ENCODE measurements at places on chromosomes 4 and X. TPM values are rescaled to one million over a fixed set of nuclear protein-coding genes. Genes with fewer than 3 reads are reported as not detected.

GRCh38 chr4:57355101-57355665, 245.0 kb upstream of the IGFBP7 start:
- H3K27ac ChIP-seq = no peak overlapping the region
- no peaks in the 10 kb centered on the region for H3K4me1 ChIP-seq
- no peaks in the 10 kb centered on the region for H3K36me3 ChIP-seq
- DNase-seq = no peak

DNA sequence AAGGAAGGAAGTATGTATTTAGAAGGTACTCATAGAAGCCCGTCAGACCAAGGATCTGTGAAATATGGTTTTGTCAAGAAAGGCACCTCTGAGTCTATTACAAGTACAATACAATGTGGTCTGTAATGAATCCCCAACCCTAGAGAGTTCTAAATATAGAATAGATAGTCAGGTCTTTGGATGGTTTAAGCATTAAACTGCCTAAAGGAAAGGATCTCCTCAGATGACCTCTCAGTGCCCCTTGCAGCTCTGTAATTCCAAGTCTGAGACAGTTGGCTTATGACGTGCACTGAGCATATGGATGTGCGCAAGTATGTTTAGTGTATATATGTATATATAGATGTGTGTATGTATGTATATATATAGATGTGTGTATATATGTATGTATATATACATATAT, 62.0 kb downstream of the CCSER1 start:
- H3K4me3 ChIP-seq = no peak overlapping the region
- no peak for DNase-seq
- no peaks in the 10 kb centered on the region for H3K27me3 ChIP-seq
- H3K4me1 ChIP-seq = no peaks in the 10 kb centered on the region
- no peaks in the 10 kb centered on the region for H3K36me3 ChIP-seq
- no peak overlapping the region for H3K27ac ChIP-seq

GRCh38 chrX:47380268-47380667, 9.9 kb downstream of the ZNF157 start:
- H3K4me3 ChIP-seq = no peak overlapping the region
- H3K27me3 ChIP-seq = peaks cover 3% of the 10 kb centered on the region

DNA sequence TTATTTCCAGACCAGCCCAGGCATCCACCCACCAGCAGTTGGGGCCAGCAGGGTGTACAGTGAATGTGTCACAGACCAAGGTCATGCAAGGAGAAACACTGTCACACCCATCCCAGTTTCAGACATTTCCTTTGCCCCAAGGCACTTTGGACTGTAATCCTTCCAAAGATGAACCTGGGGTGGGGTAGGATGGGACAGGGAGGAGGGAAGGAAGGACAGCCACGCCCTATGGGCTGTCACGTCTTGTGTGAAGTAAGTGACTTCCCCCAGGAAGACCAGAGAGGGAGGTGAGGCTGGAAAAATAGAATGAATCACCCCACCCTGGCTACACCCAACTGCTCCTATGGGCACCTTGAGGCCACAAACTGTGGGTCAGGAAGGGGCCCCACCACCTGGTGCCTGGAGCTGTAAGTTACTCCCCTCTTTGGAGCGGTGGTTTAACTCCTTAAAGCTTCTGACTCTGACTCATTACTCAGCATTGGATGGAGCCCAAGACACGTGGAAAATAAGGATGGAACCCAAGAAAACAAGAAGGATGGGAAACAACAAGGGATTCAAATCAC, 349.9 kb upstream of the KLF3 start:
- H3K27ac ChIP-seq = peak overlapping the region; percentile 77
- no peaks in the 10 kb centered on the region for H3K27me3 ChIP-seq
- no peak for DNase-seq
- H3K36me3 ChIP-seq = no peaks in the 10 kb centered on the region

DNA sequence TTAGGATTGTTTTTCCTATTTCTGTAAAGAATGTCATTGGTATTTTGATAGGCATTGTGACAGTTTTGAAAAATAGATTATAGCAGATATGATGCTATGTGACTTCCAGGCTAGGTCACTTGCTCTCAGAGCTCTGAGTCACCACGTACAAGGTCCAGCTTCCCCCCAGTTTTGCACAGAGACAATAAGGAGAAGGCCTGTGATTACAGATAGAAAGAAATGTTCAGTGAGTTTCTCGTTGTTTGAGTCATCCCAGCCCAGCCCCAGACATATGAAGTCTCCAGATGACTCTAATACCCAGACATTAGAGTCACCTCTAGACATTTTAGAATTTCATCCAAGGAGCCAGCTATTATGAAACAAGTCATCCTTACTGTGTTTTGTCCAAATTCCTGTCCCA, 57.2 kb downstream of the MFAP3L start:
- H3K27me3 ChIP-seq = no peaks in the 10 kb centered on the region
- no peak overlapping the region for H3K4me3 ChIP-seq
- no peaks in the 10 kb centered on the region for H3K4me1 ChIP-seq

DNA sequence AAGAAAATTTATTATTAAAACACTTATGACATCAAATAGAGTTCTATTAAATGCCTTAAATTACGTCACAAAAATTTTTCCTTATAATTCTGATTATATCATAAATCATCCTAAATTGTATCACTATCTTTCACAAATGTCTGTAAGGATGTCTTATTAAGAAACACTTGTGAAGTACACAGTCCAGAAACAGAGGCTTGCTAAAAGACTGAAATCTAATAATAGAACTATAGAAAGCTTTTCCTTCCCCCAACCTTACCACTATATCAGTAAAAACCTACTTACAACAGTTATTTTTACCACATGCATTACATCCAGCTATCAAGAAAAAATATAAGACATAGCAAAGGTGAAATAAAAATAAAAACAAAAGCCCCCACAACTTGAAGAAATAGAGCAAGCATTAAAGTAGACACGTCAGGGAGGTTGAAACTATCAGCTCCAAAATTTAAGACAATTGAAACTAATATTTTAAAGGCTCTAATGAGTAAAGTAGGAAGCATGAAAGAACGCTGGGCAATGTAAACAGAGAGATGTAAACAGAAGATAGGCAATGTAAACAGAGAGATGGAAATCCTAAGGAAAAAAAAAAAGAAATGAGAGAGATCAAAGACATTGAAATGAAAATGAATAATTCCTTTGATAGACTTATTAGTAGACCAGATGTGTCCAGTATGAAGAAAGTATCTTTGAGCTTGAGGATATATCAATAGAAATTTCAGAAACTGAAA, 94.9 kb upstream of the TECRL start:
- no peaks in the 10 kb centered on the region for H3K27me3 ChIP-seq
- H3K27ac ChIP-seq = no peak overlapping the region
- no peak for DNase-seq
- no peaks in the 10 kb centered on the region for H3K4me1 ChIP-seq

TRAM1L1 gene
- 2.6 TPM for total RNA-seq

GRCh38 chrX:24063488-24063887, 8.7 kb downstream of the EIF2S3 start:
- DNase-seq = no peak
- H3K4me3 ChIP-seq = no peak overlapping the region
- peaks cover 13% of the 10 kb centered on the region for H3K36me3 ChIP-seq
- no peaks in the 10 kb centered on the region for H3K4me1 ChIP-seq
- no peak overlapping the region for H3K27ac ChIP-seq

GRCh38 chr4:130147641-130148040, 1051.7 kb downstream of the C4orf33 start:
- no peaks in the 10 kb centered on the region for H3K27me3 ChIP-seq
- H3K36me3 ChIP-seq = no peaks in the 10 kb centered on the region
- no peak for DNase-seq
- no peaks in the 10 kb centered on the region for H3K4me1 ChIP-seq
- no peak overlapping the region for H3K27ac ChIP-seq

CLDN22 gene
- total RNA-seq = not detected

GRCh38 chrX:30572004-30572403, 5.6 kb downstream of the TASL start:
- H3K4me3 ChIP-seq = no peak overlapping the region
- H3K36me3 ChIP-seq = no peaks in the 10 kb centered on the region
- H3K27ac ChIP-seq = no peak overlapping the region
- no peaks in the 10 kb centered on the region for H3K27me3 ChIP-seq
- no peaks in the 10 kb centered on the region for H3K4me1 ChIP-seq
- no peak for DNase-seq

UFSP2 gene
- 37.9 TPM for total RNA-seq

GRCh38 chr4:96736352-96736889, 896.5 kb downstream of the PDHA2 start:
- no peaks in the 10 kb centered on the region for H3K27me3 ChIP-seq
- no peaks in the 10 kb centered on the region for H3K36me3 ChIP-seq

DNA sequence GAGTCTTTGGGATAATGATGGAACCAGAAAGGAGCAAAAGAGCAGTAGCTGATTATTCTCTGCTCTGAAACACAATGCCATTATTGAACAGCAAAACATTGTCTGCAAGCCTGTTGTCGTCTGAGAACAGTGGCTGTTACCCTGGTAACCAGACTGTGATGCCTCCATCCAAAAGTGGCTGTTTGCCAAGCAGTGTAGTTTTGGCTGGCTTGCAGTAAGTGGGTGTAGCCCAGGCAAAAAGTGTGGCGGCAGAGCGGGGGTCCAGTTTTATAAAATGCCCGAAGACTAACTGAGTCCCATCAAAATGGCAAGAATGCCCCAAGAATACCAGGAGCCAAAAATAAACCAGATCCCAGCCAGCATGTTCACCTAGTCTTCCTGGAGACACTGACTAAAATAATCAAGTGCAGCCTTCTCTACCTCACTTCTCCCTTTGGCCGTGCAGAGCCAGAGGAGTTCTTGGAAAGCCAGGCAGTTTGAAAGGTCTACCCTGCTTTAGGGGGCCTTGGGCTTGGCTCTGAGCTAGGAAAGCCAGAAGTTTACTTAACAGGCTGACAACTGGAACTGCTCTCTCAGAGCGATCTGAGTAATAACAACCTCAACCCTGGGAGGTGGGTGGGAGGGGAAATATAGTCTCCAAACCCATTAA, 2.6 kb downstream of the PLP1 start:
- H3K36me3 ChIP-seq = no peaks in the 10 kb centered on the region
- no peaks in the 10 kb centered on the region for H3K4me1 ChIP-seq
- DNase-seq = no peak
- H3K27ac ChIP-seq = no peak overlapping the region
- H3K27me3 ChIP-seq = peaks cover 78% of the 10 kb centered on the region

DNA sequence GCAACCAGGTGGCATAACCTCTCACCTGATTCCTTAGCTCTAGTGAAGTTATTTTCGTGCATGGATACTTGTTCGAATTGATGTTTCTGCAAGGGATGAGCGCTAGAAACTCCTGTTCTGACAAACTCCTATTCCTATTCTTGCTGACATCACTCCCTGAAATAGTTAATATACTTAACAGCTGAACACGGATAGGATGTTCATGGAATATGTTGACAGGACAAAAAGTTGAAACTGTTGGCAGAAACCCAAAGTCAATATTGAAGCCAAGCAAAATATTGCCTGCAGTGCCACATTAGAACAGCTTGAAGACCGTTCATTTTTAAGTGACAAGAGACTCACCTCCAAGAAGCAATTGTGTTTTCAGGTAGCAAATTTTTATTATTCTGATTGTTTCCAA, at the start of gene KLKB1:
TSS of gene KLKB1 (plus strand) at position 287 of the 400 bp plus-strand sequence. CDS start 689 bp downstream, outside the sequence.
- H3K4me1 ChIP-seq = no peaks in the 10 kb centered on the region
- no peak within 1 kb of the TSS for H3K27ac ChIP-seq
- no peak for DNase-seq
- no peak within 1 kb of the TSS for H3K4me3 ChIP-seq

- no peaks in the 10 kb centered on the region for H3K4me1 ChIP-seq
- H3K27ac ChIP-seq = no peak overlapping the region
- no peak for DNase-seq
- no peaks in the 10 kb centered on the region for H3K27me3 ChIP-seq
- H3K4me3 ChIP-seq = no peak overlapping the region
These were observed 1470.6 kb upstream of the PABPC4L start for GRCh38 chr4:135672202-135672601.

All from breast epithelium (tissue), 4 donors.